ENCODE measurements at places on chromosomes 3 and 15. TPM values are rescaled to one million over a fixed set of nuclear protein-coding genes. Genes with fewer than 3 reads are reported as not detected.

- H3K27ac ChIP-seq = no peak overlapping the region
- H3K4me1 ChIP-seq = no peaks in the 10 kb centered on the region
- H3K36me3 ChIP-seq = peaks cover 32% of the 10 kb centered on the region
- H3K27me3 ChIP-seq = no peaks in the 10 kb centered on the region
- no peak for DNase-seq
Measured at GRCh38 chr3:48855681-48856447, 8.2 kb upstream of the PRKAR2A start.

The ZDHHC3 gene
- 34.6 TPM for total RNA-seq

The ST8SIA2 gene
- not detected for total RNA-seq

DNA sequence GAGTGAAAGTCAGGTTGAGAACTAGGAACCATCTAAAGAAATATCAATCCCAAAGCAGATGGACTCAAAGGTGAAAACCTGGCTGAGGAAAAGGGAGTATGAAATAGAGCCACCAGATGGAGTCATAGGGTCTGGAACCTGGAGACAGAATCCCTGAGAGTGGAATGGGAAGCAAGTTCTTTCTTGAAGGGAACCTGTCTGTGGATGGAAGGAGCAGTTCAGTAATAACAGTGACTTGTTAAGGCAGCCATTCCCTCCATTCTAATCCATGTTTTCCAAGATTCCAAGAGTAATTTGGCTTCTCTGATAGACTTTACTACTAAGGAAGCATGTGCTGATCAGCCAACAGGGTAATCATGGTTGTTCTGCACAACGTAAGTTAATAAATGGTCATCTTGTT, 22.5 kb upstream of the AQP9 start:
- no peak overlapping the region for H3K4me3 ChIP-seq
- H3K36me3 ChIP-seq = no peaks in the 10 kb centered on the region
- DNase-seq = no peak
- H3K27me3 ChIP-seq = peaks cover 7% of the 10 kb centered on the region

The SLC22A13 gene
- 0.19 TPM for total RNA-seq

DNA sequence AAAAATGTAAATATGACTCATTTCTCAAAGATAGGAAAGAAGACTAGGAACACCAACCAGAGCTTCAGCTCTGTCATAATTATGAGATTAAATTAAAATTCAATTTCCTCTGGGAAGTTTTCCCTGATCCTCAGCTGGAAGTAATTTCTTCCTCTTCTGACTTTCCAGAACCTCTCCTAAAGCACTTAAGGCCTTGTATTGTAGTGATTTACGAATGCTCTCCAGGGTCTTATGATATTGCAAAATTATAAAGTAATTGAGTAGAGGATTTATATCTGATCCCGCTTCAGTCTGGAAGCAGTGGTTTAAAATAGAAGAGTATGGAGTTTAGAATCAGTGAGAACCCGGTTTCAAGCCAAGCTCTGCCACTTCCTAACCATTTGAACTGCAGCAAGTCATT, 279.8 kb downstream of the ZPLD1 start:
- H3K4me3 ChIP-seq = no peak overlapping the region
- H3K4me1 ChIP-seq = no peaks in the 10 kb centered on the region
- no peak overlapping the region for H3K27ac ChIP-seq
- H3K27me3 ChIP-seq = no peaks in the 10 kb centered on the region
- no peak for DNase-seq

GRCh38 chr3:58164199-58164879, 46.4 kb downstream of the DNASE1L3 start:
- H3K27me3 ChIP-seq = no peaks in the 10 kb centered on the region
- no peak overlapping the region for H3K4me3 ChIP-seq
- no peaks in the 10 kb centered on the region for H3K4me1 ChIP-seq

DNA sequence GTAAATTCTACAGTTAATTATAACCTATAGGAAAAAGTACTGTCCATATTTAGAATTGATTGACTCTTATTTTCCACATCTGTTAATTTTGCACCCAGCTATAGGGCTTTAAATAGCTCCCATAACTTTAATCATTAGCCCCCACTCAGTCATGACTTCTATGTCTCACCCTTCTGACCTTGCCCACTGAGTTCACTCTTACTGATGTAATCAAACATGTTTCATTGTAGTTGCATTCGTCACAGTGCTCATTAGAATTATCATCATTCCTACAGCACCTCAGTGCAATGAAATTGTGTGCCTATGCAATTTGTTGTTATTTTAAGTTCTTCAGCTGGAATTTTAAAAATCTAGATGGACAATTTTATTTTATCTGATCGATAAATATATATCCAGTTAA, 151.4 kb downstream of the TIGIT start:
- no peak overlapping the region for H3K4me3 ChIP-seq
- no peaks in the 10 kb centered on the region for H3K4me1 ChIP-seq
- no peaks in the 10 kb centered on the region for H3K27me3 ChIP-seq
- H3K36me3 ChIP-seq = no peaks in the 10 kb centered on the region
- no peak for DNase-seq
- no peak overlapping the region for H3K27ac ChIP-seq

DNA sequence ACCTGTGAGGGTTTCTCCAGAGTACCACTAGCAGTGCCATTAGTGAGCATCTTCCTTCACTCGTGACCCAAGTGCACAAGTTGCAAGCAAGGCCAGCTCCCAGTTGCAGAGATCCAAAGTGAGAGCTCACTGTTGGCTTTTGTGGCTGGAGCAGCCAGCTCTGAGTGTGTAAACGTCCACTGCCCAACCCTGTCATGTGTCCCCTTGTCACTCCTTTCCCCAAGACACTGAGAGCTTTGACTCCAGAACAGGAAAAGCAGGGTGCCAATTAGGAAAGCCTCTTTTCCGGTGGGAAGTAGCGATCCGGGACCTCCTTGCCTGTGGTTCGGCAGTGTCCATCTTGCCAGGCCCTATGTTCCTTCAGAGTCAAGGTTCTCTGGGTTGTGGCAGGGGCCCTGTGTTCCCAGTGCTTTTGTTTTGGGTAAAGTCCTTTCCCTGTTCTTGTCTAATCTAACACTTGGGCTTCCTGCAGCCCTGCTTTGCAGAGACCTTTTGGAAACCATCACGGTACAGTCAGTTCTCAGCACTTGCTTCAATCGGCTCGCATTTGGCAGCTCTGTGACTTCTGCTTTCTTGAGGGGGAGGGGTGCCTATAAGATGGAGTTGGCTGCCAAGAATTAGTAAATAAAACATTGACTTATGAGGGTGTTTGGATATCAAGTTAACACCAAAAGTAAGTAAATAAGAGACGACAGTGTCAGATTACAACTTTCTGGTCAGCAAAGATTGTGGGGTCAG, 90.5 kb downstream of the DNASE1L3 start:
- no peak overlapping the region for H3K4me3 ChIP-seq
- no peaks in the 10 kb centered on the region for H3K27me3 ChIP-seq
- no peak for DNase-seq
- H3K4me1 ChIP-seq = peaks cover 19% of the 10 kb centered on the region

The SOX14 gene
- total RNA-seq = not detected

The DOCK3 gene
- 0.93 TPM for total RNA-seq

- H3K4me1 ChIP-seq = peaks cover 50% of the 10 kb centered on the region
- no peak overlapping the region for H3K4me3 ChIP-seq
- H3K27ac ChIP-seq = no peak overlapping the region
Measured at GRCh38 chr15:92097474-92098178, 244.1 kb downstream of the SLCO3A1 start.

GRCh38 chr3:71463617-71464016, 119.9 kb downstream of the FOXP1 start:
- peaks cover 31% of the 10 kb centered on the region for H3K4me1 ChIP-seq
- no peak for DNase-seq
- peaks cover 18% of the 10 kb centered on the region for H3K36me3 ChIP-seq
- H3K4me3 ChIP-seq = no peak overlapping the region
- no peak overlapping the region for H3K27ac ChIP-seq

DNA sequence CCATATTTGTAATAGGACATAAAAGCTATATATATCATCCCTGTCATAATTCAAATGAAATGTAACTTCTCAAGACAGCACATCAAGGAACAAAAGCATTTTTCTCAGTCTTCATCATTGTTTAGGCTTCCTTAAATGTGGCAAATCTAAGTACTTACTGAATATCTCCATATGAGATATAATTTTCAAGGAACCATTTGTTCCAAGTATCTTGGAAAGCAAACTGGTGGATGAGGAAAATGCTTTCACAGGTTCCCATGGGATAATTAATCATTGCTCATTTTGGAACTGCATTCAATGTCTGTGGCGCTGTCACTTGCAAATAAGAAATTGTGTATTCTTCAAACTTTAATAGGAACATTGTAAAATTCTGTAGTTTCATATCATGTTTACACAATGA, 52.6 kb upstream of the ZNF385D start:
- H3K4me1 ChIP-seq = no peaks in the 10 kb centered on the region
- H3K36me3 ChIP-seq = no peaks in the 10 kb centered on the region
- no peak for DNase-seq

GRCh38 chr3:158086776-158087175, 19.4 kb downstream of the SHOX2 start:
- H3K4me3 ChIP-seq = no peak overlapping the region
- H3K36me3 ChIP-seq = no peaks in the 10 kb centered on the region
- no peak for DNase-seq
- peaks cover 9% of the 10 kb centered on the region for H3K27me3 ChIP-seq
- no peaks in the 10 kb centered on the region for H3K4me1 ChIP-seq
- H3K27ac ChIP-seq = no peak overlapping the region

DNA sequence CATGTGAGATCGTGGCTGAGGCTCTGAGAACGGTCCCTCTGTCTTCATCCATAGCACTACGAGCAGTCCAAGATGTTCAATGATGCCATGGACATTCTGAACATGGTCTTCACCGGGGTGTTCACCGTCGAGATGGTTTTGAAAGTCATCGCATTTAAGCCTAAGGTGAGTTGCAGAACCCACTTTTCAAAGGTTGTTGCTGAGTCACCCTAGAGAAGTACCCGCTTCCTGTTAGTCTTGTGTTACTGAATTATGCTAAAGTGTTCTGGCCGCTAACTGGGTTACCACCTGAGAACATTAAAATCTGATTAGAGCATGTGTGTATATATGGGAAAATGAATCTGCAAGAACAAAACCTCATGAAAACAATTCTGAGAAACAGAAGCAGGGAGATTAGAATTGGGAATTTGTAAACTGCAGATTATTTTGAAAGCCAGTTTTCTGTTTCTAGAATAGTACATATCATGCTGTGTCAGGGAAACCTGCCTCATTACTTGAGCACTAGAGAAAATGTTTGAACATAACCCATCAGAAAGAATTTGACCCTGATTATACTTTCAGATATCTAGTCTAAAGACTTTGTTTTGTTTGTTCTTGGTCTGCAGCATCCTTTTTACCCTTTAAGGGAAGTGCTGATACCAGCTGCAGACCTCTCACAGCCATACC, 92.6 kb downstream of the CHDH start:
- no peak for DNase-seq
- H3K27me3 ChIP-seq = no peaks in the 10 kb centered on the region
- no peaks in the 10 kb centered on the region for H3K36me3 ChIP-seq
- no peak overlapping the region for H3K4me3 ChIP-seq
- no peak overlapping the region for H3K27ac ChIP-seq

GRCh38 chr3:61725851-61726333, 164.5 kb downstream of the PTPRG start:
- H3K36me3 ChIP-seq = no peaks in the 10 kb centered on the region
- H3K27me3 ChIP-seq = no peaks in the 10 kb centered on the region
- H3K4me1 ChIP-seq = no peaks in the 10 kb centered on the region
- no peak overlapping the region for H3K4me3 ChIP-seq

DNA sequence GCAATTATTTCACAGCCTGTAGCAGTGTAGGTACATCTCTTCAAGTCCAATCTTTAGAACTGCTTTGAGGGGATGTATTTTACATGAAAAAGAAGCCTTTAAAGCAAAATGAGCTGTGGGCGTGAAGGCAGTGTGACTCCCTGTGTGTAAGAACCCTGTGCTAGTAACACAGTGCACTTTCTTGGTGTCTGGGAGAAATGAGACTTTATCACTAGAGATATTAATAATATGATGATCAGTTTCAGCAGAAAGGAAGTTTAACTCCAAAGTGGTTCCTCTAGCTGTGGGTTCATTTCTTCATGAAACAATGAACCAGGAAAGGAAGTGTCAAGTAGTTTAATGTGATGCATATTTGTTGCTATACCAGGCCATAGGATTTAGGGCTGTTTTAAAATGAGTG, 41.5 kb downstream of the SLCO3A1 start:
- no peaks in the 10 kb centered on the region for H3K36me3 ChIP-seq
- peaks cover 7% of the 10 kb centered on the region for H3K4me1 ChIP-seq
- H3K27ac ChIP-seq = no peak overlapping the region
- H3K4me3 ChIP-seq = no peak overlapping the region
- no peaks in the 10 kb centered on the region for H3K27me3 ChIP-seq

GRCh38 chr15:64455961-64456371, 4.4 kb upstream of the ZNF609 start:
- peaks cover 3% of the 10 kb centered on the region for H3K36me3 ChIP-seq
- H3K27me3 ChIP-seq = no peaks in the 10 kb centered on the region
- H3K27ac ChIP-seq = no peak overlapping the region

The FGD5 gene
- not detected for total RNA-seq

The PRR20G gene
- not detected for total RNA-seq

GRCh38 chr3:126509597-126510307, 7.8 kb downstream of the UROC1 start:
- no peaks in the 10 kb centered on the region for H3K4me1 ChIP-seq
- no peaks in the 10 kb centered on the region for H3K36me3 ChIP-seq
- H3K4me3 ChIP-seq = no peak overlapping the region

- H3K36me3 ChIP-seq = peaks cover 4% of the 10 kb centered on the region
- DNase-seq = no peak
- no peak overlapping the region for H3K27ac ChIP-seq
Measured at GRCh38 chr3:182807061-182807460, 13.8 kb downstream of the ATP11B start.

DNA sequence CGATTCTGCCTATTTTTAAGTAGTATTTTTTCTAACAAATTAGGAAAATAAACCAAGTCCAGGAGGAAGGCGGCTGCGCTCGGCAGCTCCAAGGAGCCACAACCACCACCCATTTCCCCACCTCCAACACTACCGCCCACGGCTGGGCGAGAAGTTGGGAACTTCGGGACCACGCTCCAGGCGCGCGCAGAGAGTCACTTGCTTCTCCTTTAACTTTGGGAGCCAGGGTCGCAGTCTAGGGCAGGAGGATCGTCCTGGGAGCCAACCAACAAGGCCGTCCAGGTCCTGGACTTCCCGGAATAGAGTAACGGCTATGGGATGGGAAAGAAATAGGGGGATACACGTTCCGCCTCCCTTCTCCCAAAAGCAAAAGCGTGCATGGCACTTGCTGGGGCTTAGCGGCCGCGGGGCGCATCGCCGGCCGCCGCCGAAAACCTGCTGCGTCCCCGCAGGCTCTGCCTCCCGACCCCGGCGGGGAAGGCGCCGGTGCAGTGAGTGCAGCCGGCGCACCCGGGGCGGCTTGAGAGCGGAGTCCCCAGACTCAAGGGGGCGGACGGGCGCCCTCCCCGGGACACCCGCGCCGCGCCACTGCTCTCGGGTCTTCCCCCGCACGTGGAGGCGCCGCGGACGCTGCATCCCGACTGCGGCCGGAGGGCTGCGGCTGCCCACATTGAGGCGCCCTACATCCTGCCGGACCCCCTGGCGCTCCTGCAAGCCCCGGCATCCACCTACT, 699 bp downstream of the MEGF11 start:
- H3K27me3 ChIP-seq = peaks cover 74% of the 10 kb centered on the region
- H3K36me3 ChIP-seq = no peaks in the 10 kb centered on the region
- peaks cover 34% of the 10 kb centered on the region for H3K4me1 ChIP-seq
- peak overlapping the region; percentile 60 for H3K4me3 ChIP-seq
- H3K27ac ChIP-seq = no peak overlapping the region
- peak; percentile 35 for DNase-seq

GRCh38 chr15:90038632-90039095, 37.5 kb downstream of the ZNF710 start:
- H3K27ac ChIP-seq = no peak overlapping the region
- H3K36me3 ChIP-seq = peaks cover 2% of the 10 kb centered on the region
- DNase-seq = no peak
- H3K27me3 ChIP-seq = no peaks in the 10 kb centered on the region
- H3K4me3 ChIP-seq = no peak overlapping the region
- H3K4me1 ChIP-seq = peaks cover 55% of the 10 kb centered on the region
